Activated naive CD8-positive, alpha-beta T cell treated with anti-CD3 and anti-CD28 coated beads for 36 hours (primary cell): ENCODE measurements at places on chromosomes 13 and 19. TPM values are rescaled to one million over a fixed set of nuclear protein-coding genes. Genes with fewer than 3 reads are reported as not detected.

Gene C19orf44
- total RNA-seq: 3.0 TPM

Gene SLC46A3
- total RNA-seq: 3.2 TPM

Gene TYROBP
- not detected for total RNA-seq

Gene ADAT3
- 5.7 TPM for total RNA-seq

Gene DHDH
- total RNA-seq: 0.74 TPM

Gene QPCTL
- total RNA-seq: 16.7 TPM

Gene CYP2A6
- total RNA-seq: 0.27 TPM

Gene ETFB
- total RNA-seq: 115 TPM

Gene SARS2
- total RNA-seq: 39.8 TPM

Gene IQCN
- total RNA-seq: 0.29 TPM

Gene PSG3
- not detected for total RNA-seq

Gene FAM216B
- total RNA-seq: not detected

Gene ZNF793
- total RNA-seq: 3.9 TPM

Gene ZNF175
- 10.1 TPM for total RNA-seq

Gene ZNF562
- total RNA-seq: 36.6 TPM
